ENCODE measurements at places on chromosomes 7 and 10. TPM values are rescaled to one million over a fixed set of nuclear protein-coding genes. Genes with fewer than 3 reads are reported as not detected.

GRCh38 chr10:97708976-97709946, 4.3 kb upstream of the MARVELD1 start:
- peak; percentile 51 for DNase-seq

GRCh38 chr7:4742852-4743251, 32.6 kb upstream of the AP5Z1 start:
- no peak for DNase-seq

DNA sequence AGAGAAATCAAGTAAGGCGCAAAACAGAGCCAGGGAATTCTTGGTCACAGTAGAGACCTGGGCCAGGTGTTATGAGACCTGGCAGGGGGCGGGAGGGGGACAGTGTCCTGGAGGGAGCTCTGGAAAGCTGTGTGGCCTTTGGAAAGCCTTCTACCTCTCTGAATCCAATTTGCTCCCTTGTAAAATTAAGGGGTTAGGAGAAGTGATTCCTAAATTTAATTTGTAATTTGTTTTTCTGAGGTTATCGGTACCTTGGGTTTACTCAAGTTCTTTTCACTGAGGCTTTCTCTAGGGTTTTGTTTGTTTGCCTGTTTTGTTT, 920.8 kb downstream of the TYW1 start:
- no peak for DNase-seq

Gene GTF2IRD2
- 2.9 TPM for total RNA-seq

- no peak for DNase-seq
Measured at GRCh38 chr7:111363099-111363498, 199.2 kb downstream of the IMMP2L start.

DNA sequence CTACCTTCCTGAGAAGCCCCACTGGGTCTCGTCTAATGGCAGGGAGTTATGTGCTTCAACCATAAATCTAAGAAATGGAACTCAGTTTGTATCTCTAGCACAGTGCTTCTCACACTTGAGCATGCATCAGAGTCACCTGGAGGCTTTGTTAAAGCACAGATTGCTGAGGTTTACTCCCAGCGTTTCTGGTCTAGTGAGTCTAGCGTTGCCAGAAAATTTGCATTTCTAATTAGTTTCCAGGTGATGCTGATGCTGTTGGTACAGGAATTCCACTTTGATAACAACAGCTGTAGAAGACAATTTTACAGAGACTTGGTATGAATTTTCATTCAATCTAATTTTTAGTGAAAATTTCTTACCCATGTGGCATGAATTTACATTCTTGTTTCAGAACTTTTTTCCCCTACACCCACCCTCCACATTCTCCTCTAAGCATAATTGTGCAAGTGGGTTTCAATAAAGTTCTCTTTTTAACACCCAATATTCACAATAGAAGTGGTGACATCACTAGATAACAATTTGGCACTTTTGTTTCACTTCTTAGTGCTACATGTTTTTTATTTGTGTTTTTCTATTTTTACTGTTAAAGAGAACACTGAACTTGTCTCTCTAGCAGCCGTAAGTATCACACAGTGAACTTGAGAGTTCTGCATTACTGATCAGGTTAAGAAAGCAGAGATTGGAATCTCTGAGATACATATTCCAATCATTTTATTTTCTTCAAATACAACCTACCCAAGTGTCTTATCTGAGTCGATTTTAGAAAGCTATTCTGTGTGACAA, 48.4 kb upstream of the BET1 start:
- no peak for DNase-seq

Gene HOXA13
- total RNA-seq: not detected

GRCh38 chr10:67119651-67120050, 193.8 kb downstream of the LRRTM3 start:
- DNase-seq: no peak

DNA sequence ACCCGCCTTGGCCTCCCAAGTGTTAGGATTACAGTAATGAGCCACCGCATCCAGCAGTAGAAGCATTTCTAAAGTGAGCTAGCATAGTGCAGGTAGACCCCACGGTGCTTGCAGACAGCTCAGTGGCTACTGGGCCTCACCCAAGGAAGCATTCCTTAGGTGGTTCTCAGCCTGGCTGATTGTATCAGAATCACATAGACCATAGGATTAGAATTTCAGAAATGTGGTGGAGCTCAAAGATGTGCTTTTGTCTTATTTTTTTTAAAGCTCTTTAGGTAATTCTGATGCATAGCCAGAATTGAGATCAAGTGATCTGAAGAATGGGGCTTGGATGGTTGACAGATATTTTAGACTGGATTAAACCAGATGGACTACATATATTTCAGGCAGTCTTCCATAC, 10.9 kb downstream of the ANLN start:
- DNase-seq: no peak

GRCh38 chr10:115996031-115996430, 277.0 kb downstream of the GFRA1 start:
- no peak for DNase-seq

Gene TRIP6
- 46.4 TPM for total RNA-seq

Gene SPDYE18
- total RNA-seq: 0.26 TPM

- DNase-seq: no peak
Measured at GRCh38 chr10:34151481-34151880, 663.6 kb downstream of the PARD3 start.

DNA sequence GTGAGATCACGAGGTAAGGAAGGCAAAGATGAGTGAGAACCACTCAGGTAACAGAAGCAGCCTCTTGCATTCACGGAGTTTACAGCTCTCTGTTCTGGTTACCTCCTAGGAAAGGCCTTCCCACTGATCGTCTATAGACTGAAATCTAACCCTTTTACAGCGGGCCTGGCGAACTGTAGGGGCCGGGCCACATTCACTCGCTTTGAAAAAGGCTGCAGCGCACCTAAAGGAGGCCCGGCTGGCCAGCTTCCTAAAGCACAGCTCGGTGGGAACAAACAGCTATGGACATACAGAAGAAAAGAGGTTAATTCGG, 565 bp downstream of the ATP5MK start:
- no peak for DNase-seq

DNA sequence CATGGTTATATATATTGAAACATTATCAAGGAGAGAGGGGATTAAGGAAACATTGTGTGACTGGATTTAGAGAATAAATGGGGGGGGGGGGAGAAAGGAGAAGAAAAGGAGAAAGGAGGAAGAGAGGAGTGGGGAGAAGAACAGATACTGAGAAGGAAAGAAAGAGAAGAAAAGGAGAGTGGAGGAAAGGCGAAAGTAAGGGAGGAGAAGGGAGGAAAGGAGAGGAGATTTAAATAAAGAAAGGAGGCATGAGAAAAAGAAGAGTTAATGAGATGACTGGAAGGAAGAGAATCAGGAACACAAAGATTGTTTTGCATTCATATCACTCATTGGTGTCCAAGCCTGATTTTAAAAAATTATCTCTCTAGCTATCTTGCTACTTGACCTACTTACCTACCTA, 16.1 kb upstream of the TSPAN12 start:
- DNase-seq: no peak

DNA sequence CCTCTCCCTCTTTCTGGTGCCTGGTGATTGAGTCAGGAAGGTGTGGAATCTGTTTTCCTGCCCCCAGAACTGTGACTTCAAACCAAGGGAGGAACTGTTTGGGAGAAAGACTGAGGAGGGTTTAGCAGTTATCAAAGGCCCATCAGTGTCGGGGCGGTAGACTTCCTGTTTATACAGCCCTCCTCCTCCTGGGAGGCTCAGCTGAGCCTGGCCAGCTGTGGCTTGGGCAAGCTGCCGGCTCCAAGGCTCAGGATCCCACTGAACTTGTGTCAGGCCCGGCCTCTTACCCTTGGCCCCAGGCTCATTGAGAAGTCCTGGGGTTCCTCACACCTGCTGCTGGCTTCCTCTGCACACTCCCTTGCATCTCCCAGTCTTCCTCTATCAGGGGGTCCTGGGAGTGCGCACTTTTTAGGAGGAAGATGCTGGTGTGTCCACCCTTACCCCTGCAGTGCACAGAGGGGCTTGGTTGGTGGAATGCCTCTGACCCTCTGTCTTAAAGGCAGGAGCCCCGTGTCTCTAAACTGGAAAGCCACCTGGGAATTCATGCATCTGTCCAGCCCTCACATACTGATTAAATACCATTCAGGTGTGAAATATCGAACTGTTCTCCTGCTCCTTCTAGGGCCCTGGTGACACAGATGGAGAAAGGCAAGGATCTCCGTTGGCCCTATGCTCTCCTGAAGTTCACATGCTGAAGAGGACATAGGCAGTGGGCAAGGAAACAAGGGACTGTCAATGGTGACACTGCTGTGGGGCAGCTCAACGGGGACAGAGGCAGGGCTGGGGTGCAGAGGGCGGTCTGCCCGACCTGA, 32.4 kb downstream of the CXCL12 start:
- no peak for DNase-seq

- no peak for DNase-seq
Measured at GRCh38 chr7:141610671-141611070, 59.5 kb downstream of the AGK start.

DNA sequence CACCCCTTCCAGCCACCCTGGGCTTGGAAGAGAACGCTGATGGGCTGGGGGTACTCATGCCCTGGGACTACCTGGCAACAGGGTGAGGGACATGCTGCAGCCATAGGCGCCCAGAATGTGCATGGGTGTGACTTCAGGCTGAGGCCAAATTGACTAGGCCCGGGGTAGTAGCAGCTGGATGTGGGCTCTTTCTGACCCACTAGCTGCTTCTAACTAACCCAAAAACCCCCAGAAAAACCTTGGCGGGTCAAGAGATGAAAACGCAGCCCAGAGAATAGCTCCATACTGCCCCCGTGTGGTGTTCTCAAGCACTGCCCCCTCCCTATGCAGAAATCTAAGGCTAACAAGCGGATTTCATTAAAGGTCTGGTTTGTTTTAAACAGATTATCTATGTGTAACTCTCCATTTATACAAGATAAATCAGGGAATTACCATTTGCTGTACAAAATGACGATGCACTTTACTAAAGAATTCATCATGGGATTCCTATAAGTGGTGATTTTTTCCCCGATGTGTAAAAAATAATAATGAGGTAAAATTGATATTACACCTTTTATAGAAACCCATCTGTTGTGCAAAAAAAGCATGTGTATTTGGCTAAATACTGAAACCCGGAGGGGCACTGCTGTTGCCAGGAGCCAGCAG, 4.2 kb downstream of the SMARCD3 start:
- DNase-seq: peak; percentile 60

Data from dermis microvascular lymphatic vessel endothelial cell (primary cell).